ENCODE measurements at places on chromosomes 4 and X.

DNA sequence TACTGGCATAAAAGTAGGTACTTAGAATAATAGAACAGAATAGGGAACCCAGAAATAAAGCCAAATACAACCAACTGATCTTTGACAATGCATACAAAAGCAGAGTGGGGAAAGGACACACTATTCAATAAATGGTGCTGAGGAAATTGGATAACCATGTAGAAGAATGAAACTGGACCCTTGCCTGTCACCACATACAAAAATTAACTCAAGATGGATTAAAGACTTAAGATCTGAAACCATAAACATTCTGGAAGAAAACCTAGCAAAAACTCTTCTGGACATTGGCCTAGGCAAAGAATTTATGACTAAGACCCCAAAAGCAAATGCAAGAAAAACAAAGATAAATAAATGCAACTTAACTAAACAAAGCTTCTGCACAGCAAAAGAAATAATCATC lies 45.6 kb downstream of the ARFIP1 start:
- no peak for DNase-seq

DNA sequence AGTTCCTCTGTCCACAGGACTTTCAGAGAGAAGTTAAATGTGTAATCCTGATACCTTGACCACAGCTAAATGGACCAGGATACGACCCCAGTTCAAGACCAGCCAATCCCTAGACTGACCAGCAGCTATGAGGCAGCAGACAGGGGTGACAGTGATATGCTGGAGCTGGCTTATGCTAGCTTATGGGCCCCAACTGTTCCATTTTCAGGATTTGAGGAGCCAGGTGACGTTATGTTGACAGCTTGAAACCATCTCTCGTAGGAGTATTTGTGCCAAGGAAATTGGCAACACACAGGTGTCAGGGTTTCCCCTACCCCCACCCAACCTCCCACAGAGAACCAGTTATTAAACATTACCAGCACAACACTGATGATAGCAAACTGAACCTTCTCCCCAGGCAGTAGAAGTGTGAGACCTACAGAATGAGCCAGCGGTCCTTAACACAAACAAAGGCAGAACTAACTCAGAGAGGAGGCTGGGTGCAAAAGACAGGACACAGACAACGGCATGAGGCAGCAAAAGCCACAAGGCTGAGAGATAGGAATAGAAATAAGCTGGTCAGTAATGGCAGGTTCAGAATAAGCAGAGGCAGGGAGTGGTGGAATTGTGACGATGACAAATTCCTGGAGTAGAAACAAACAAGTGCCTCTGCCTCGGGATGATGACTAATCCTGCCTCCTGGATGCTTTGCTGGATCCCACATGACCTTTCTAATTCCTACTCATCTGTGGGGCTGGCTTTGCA lies 85.6 kb upstream of the CPEB2 start:
- no peak for DNase-seq

DNA sequence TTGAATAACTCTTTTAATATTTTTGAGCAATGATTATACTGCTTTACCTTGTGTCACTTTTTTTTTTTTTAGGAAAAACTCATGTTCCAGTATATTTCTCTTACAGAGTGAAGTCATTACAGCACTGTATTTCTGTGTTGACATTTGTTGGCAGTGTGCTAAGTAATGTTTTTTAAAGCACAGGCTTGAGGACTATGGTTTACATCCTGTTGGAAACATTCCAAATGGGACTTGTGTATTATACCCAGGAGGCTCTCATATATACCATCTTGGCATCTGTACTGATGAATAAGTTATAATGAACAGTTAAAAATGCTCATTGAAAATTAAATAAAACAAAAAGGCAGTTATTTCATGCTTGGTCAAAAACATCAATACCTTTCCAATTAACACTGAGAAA lies 33.8 kb downstream of the CEP44 start:
- DNase-seq: no peak

DNA sequence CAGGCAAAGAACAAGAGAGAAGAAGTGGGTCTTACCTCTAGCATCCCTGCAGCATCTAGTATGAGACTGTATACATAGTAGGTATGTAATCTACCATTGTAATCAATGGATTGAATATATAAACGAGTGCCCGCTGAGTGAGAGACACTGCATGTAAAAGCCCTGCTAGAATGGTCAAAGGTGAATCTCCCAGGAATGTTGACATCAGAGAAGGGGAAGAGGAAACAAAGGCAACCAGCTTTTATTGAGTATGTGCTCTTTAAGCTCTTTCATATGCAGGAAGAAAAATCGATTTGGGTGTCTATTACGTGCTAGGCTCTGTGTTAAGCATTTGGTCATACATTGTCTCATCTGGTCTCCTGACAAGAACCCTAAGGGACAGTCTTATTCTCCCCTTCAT lies 91.9 kb upstream of the KLHL13 start:
- DNase-seq: no peak

DNA sequence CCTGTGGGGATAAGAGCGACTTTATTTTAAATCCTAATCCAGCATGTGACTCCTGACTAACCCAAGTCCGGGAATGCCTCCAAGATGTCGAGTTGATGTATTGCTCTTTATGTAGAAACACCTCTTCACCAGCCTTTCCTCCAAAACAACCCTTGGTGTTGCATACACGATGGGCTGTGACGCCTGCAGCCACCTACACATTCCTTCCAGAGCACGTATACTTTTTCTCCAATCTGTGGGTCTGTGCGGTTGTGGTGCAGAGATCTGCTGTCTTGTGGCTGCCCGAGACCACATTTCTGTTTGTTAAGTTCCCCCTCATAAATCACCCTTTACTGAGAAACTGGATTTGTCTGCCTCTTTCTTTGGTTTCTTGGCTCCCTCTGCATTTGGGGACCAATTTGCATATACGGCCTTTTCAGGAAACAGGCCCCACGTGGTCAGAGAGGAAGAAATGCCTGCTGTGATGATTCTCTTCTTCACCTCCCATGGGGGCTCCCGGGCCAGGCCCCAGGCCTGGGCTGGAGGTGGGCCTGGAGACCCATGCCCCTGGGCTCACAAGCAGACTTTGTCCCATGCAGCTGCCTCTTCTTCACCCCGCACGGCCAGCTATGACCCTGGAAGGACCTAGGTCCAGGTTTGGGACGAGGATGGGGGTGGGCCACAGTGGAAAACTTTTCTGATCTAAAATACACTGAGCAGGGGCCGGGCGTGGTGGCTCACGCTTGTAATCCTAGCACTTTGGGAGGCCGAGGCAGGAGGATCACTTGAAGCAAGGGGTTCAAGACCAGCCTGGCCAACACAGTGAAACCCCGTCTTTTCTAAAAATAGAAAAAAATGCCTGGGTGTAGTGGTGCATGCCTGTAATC lies 21.4 kb upstream of the AFAP1 start:
- DNase-seq: no peak

GRCh38 chrX:82591421-82591820 lies 916.7 kb upstream of the POU3F4 start:
- no peak for DNase-seq

- no peak for DNase-seq
Observed at GRCh38 chrX:44596277-44596676, 53.6 kb upstream of the FUNDC1 start.

- no peak for DNase-seq
Observed at GRCh38 chr4:124432500-124432899, 280.0 kb downstream of the ANKRD50 start.

- DNase-seq: no peak
Observed at GRCh38 chrX:2582667-2583066, 81.9 kb upstream of the DHRSX start.

- DNase-seq: no peak
Observed at GRCh38 chrX:18668071-18668835, 3.7 kb downstream of the RS1 start.

DNA sequence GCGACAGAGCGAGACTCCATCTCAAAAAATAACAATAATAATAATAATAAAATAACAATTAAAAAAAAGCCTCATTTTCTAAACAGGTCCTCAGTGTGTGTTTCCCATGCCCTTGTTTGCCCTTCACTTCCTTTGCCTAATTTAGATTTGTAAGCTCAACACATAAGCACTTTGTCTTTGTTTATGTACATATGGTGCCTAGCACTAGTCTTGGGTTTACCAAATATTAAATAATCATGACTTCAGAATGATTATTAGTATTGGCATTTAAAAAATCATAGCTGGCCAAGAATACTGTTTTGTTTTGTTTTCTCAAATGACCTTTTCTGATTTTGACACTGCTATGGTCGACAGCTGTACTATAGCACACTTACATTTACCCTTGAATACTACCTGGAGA lies 6.4 kb upstream of the RAPGEF2 start:
- no peak for DNase-seq

All from CD4-positive, CD25-positive, alpha-beta regulatory T cell (primary cell).